ENCODE measurements at places on chromosomes 12 and 14.
A peak's percentile ranks its signal among the peaks of the same experiment; 100 is the strongest.

DNA sequence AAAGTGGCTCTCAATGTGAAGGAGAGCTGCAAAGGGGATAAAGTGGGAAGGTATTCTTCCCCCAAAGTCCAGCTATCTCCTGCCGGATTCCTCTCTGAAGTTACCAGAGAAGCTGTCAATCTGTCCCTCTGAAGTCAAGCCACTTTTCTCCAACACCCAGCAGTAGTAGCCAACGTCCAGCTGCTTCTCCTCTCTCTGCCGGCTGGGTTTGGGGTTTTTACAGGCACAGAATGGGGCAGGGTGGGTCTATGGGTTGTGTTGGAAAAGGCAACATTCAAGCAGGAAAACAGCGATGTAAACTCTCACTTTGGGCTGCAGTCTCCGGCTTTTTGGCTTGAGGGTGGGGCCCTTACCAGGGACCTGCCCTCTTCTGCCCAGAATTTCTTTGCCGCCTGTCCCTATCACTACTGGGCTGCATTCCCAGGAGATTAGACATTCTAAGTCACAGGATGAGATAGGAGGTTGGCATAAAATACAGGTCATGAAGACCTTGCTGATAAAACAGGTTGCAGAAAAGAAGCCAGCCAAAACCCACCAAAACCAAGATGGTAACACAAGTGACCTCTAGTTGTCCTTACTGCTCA, 16.3 kb downstream of the CAPZA3 start:
- no peak for DNase-seq

DNA sequence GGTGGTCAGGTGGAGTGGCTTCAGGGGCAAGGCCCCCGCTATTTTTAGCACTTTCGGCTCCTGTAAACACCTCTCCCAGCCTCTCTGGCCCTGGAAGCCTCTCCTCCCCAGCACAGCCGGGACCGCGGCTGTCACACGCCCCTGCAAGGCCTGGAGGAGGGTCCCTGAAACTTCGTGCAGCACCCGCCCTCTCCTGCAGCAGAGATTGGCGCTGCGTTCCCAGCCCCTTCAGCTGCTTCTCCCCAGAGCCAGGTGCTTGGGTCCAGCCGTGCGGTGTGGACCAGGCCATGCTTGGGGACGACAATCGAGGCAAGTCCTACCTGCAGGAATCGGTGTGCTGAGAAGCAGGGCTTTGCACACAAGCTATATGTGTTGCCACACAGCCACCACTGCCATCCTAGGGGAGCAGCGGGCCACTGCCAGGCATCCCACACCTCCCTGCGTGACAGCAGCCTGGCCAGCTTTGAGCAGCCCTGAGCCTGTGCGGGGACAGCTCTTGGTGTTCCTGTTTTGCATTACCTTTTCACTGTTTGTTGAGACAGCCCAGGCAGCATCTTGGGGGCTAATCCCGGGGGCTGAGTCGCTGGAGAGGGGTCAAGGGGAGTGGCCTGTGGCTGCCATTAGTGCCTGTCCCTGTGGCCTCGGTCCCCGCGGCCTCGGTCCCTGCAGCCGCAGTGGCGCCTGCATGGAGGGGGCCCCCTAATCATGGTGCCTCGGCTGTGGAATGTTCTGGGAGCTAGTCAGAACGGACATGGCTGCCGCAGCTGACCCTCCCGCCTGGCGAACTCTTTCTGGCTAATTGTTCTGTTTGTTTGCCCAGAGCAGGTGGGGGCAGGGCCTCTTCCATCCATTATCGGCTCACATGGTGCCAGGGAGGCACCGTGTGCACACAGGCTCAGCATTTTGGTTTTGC, 27.6 kb upstream of the TRAF3 start:
- no peak for DNase-seq

DNA sequence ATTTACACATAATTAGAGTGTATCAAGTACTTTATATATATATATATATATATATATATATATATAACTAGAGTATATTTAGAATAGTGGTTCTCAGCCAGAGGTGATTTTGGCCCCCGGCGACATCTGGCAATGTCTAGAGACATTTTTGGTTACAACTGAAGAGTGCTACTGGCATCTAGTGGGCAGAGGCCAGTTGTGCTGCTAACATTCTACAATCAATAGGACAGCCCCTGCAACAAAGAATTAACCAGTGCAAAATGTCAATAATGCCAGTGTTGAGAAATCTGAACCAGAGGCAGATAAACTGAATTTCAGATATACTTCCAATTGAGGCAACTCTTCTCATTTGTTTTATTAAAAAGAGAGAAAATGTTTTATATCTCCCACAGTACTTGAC, 8.9 kb downstream of the GTF2A1 start:
- DNase-seq, result no peak

- no peak for DNase-seq
Measured at GRCh38 chr12:108694812-108695278, 36.5 kb downstream of the CORO1C start.

- DNase-seq, result no peak
Measured at GRCh38 chr14:65832431-65833266, 420.1 kb downstream of the FUT8 start.

DNA sequence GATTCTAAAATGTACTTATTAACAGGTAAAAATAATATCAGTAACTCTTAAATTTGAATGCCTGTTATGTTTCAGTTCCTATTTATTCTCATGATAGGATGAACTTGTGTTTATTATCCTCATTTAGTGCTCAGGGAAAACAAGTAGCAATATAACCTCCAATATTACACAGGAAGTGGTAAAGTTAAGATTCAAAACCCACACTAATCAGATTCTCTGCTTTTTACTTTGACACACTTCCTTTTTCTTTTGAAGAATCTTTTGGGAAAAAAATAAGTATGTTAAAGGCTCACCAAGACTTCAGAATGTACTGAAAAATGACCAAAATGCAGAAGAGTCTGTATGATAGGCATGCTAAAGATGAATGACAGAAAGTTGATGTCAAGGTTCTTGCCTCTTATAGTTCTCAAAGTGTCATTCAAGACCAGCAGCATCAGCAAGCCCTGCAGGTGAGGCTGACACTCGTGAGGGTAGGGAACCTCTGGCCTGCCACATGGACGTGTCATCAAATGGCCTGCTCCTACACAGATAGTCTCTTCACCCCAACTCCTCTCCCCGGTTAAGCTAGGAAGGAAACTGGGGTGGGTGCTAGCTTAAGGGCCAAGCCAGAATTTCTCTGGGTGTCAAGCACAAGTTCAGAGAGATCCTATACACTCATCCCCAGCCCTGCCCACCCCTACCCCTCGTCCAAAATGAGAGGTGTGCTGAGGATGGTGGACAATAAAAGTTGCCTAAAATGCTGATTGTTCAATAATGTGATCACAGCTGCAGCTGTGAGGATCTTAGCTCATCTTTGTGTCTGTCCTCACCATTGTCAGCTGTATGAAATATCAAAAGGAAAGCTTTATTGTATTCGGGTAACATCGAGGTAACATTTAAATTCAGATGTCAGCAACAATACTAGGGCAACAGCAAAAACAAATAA, 6.3 kb downstream of the TBPL2 start:
- DNase-seq, result no peak

DNA sequence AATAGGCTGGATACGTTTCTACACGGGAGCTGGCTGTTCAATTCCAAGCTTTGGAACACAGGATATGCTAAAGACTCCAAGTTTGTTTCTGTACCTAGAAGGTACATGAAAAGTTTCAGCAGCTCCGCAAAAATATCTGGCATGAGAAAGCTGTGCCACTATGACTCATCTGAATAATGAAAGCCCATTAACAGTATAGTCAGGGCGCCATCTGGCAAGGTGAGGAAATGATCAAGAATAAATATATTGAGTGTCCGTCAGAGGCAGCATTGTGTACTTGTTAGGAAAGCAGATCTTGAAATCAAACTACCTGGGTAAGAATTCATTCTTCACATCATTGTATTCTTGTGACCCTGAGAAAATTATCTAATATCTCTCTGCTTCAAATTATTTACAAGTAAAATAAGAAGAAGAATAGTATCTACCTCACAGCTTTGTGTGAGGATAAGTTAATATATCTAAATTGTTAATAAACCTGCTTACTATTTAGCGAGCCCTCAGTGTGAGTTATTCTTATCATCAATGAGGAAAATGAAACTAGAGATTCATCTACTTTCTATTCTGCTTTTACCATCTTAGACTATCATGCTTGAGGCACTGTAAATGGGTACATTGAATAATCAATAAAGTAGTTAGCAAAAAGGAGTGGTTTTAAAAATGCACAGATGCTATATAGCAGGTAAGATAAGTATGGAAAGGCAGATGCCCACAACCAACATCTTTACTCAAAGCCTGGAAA, 53.5 kb downstream of the FSCB start:
- DNase-seq, result no peak

DNA sequence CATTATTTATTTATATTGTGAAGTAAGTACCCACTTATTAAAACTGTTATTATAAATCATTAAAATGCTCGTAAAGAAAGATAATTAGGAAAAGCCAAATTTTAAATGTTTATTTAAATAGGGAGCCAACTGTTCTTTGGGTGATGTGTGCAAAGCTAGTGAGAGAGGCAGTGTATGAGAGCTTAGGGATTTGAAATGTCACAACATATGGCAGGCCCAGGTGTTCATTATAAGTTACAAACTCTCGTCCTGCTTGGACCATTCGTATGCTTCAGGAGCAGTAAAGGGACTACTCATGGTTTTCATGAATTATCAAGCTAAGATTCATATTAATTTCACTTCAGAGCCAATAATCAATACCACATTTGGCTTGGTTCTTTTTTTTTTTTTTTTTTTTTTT, 154.5 kb downstream of the TGFB3 start:
- no peak for DNase-seq

GRCh38 chr14:81890020-81890419, 356.4 kb upstream of the SEL1L start:
- DNase-seq, result no peak

GRCh38 chr12:131527736-131528135, 183.2 kb upstream of the SFSWAP start:
- no peak for DNase-seq

GRCh38 chr14:54686219-54686870, 119.4 kb downstream of the SAMD4A start:
- no peak for DNase-seq

GRCh38 chr14:99481745-99482099, 513 bp downstream of the CCNK start:
- DNase-seq, result no peak

DNA sequence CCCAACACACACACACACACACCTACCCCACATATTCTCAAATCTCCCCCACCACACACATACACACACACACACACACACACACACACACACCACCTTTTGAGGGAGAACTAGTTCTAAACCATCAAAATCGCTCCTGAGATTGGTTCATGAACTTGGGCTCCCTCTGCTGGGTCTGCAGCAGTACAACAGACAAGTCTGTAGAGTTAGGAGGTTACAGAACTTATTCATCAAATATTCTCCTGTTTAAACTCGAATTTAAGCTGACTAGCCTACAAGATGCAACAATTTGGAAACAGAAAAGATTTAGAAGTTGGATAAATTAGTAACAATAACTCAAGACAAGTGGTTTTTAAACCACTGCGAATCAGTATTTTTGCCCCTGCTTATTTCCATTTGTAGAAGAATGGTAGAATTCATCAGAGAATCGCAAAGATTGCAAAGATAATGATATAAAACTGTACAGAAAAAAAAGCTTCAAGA, 136.4 kb upstream of the USP15 start:
- peak; percentile 0 for DNase-seq

DNA sequence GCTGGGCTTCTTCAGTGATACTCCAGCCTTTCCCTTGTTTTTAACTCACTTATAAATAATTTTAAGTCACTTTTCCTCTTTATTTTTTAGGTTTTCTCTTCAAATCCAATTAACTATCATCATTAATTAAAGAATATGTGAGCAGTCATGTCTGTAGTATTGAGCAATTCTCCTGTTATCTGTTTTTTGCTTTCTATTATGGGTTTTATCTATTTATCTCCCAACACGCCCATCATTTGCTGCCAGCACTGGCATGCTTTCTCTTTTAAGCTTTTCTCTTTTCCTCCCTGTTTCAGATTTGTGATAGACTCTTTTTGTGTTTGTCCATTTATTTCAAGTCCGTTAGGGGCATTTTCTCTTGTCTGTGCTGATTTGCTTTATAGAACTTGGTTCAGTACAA, 72.3 kb downstream of the CRADD start:
- no peak for DNase-seq

DNA sequence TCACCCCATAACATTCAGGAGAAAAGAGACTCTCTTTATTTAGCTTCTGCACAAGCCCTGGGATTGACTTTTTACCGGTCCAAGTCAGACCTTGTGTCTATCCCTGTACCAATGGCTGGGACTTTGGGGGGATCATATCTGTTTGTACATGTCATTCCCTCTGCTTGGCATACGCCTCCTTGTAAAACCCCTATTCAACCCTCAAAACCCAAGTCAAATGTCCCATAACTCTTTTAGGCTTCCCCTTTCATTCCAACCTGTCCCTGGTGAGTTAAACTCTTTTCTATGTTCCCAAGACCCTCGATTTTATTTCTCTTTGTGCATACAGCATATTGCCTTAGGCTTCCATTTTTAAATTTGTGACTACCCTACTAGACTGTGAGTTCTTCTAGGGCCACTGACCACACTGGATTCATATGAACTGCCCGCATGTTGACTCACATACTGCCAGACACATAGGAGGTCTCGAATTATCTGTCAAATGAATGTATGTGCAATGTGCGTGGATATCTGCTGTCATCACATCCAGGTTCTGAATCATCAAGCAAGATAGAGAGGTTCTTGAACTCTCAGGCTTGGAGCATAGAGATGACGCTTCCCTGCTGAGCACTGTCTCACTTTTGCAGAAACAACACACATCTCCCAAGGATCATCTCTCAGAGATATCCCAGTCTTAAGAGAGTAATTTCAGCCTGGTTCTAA, 548.6 kb upstream of the TBX3 start:
- no peak for DNase-seq

DNA sequence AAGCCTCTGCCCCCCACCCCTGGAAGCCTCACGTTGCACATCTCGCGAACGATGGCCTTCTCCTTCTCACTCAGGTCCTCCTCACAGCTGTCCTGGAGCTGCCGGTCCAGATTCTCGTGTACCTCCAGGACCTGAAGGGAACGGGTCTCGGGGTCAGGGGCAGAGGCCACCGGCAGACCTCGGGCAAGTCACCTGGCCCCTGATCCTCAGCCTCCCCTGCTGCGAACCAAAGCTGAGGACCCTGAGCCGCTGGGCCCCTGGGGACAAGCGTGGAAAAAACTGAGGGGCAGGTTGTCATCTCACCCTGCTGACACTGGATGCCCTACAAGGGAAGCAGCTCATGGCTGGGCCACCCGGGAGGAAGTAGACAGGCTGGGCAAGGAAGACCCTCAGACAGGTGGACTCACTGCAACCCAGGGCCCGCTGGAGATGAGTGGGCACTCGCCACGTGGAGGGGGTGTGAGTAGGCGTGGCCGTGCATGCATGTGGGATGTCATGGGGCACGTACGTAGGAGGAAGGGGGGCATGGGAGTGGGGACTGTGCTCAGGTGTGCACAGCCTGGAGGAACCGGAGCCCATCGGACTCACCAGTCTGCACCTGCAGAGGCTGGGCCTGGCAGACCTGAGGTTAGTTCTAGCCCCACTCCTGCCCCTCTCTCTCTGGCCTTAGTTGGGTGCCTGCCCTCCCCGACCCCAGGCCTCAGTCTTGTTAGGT, 35.1 kb downstream of the CCNK start:
- DNase-seq, result no peak
